ENCODE measurements at places on chromosomes 2 and 18.
A peak's percentile ranks its signal among the peaks of the same experiment; 100 is the strongest.

- no peak overlapping the region for H3K4me3 ChIP-seq
- H3K4me1 ChIP-seq, result peaks cover 16% of the 10 kb centered on the region
- no peaks in the 10 kb centered on the region for H3K27me3 ChIP-seq
These were observed 26.1 kb upstream of the AP1S3 start for GRCh38 chr2:223863491-223863890.

DNA sequence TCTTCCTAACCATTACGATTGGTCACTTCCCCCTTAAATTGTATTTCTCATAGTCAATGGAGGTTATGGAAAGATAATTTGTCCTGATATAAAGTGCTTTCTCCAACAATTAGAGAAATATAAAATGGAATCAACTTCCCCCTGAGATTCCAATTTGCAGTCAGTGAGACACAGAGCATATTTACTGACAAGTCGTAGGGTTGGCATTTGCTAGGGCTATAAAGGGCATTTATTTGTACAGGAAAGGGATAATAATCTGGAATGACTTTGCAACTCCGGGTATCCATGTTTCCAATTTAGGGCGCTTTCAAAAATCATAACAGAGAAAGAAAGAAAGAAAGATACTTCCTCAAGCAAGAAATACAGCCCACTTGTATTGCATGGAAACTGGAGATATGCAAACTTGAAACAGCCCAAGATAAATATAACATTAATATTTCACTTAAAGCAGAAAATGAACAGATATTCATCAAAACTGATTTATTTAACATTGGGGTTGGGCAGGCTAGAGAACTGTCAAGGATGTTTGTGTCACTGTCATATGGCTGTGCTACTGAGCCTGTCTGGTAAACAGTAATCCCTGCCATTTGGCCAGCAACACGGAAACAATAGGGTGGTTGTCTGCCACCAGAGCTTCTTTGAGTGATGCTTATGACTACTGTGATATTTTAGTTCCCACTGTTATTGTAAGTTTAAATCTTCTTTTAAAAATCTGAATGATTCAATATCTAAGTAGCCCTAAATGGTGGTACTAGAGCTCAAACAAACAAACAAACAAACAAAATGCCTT is 621.8 kb downstream of the LRP1B start:
- H3K4me1 ChIP-seq, result no peaks in the 10 kb centered on the region
- H3K27me3 ChIP-seq, result no peaks in the 10 kb centered on the region

- H3K4me1 ChIP-seq, result peaks cover 63% of the 10 kb centered on the region
- H3K27me3 ChIP-seq, result no peaks in the 10 kb centered on the region
- peak overlapping the region; percentile 24 for H3K27ac ChIP-seq
- peak overlapping the region; percentile 60 for H3K4me3 ChIP-seq
- H3K36me3 ChIP-seq, result peaks cover 16% of the 10 kb centered on the region
These were observed 7.4 kb downstream of the MYL12B start for GRCh38 chr18:3269241-3269913.

GRCh38 chr18:69261406-69261805 is 139.3 kb upstream of the DOK6 start:
- no peak overlapping the region for H3K4me3 ChIP-seq
- no peaks in the 10 kb centered on the region for H3K4me1 ChIP-seq
- H3K27ac ChIP-seq, result no peak overlapping the region
- H3K36me3 ChIP-seq, result no peaks in the 10 kb centered on the region
- H3K27me3 ChIP-seq, result no peaks in the 10 kb centered on the region

- H3K4me3 ChIP-seq, result no peak overlapping the region
- no peaks in the 10 kb centered on the region for H3K4me1 ChIP-seq
- DNase-seq, result no peak
- H3K36me3 ChIP-seq, result no peaks in the 10 kb centered on the region
- no peak overlapping the region for H3K27ac ChIP-seq
- H3K27me3 ChIP-seq, result no peaks in the 10 kb centered on the region
These were observed 299.9 kb upstream of the SALL3 start for GRCh38 chr18:78679613-78680260.

DNA sequence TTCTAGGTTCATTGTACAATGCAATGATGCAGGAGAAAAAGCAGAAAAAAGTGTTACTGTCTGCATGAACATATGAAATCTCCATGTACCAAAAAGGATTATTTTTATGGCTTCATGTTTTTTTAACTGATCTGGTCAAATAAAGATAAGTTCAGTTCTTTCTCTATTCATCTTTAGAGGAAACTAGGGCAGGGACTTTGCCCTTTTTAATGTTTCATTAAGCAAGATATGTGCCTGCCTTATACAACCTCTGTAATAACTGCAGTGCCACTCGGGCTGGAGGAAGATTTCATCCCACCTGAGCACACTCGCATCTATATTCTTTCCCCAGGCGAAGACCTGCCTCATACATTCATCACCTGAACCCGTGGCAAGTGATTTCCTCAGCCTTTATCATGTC is 157.9 kb upstream of the DDX18 start:
- no peak overlapping the region for H3K4me3 ChIP-seq
- no peaks in the 10 kb centered on the region for H3K4me1 ChIP-seq
- DNase-seq, result no peak
- no peaks in the 10 kb centered on the region for H3K36me3 ChIP-seq
- H3K27me3 ChIP-seq, result no peaks in the 10 kb centered on the region

DNA sequence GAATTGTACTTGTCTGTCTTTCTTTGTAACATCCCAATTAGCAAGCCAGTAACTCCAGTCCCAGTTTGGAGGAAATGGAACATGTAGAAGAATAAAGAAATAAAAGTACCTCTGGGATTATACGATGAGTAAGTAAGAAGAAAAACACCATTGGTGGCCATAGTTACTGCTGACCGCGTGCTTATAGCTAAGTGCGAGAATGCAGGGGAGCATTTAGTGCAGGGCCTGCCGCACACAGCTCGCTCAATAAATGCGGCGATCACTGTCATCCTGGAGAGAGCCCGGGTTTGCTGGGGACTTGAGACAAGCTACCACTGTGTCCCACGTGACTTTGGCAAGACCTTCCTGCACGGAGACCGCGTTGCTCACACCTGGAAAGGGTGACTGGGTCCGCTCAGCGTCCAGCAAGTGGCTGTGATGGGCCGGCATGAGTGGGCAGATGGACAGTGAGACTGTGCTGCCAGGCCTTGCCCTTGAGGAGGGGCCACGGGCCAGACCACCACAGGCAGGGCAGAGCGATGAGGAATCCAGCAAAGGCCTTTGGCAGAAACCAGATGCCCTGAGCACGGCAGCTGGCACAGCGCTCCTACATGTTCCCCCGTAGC is 54.8 kb downstream of the ADI1 start:
- H3K4me1 ChIP-seq, result no peaks in the 10 kb centered on the region
- DNase-seq, result no peak
